HepG2 (cell line): ENCODE measurements at places on chromosomes 5 and 9.
A peak's percentile ranks its signal among the peaks of the same experiment; 100 is the strongest.

- no peak for DNase-seq
These were observed 79.9 kb upstream of the CPEB4 start for GRCh38 chr5:173808079-173808808.

GRCh38 chr9:79061752-79062616, 509.8 kb upstream of the TLE4 start:
- DNase-seq = no peak

DNA sequence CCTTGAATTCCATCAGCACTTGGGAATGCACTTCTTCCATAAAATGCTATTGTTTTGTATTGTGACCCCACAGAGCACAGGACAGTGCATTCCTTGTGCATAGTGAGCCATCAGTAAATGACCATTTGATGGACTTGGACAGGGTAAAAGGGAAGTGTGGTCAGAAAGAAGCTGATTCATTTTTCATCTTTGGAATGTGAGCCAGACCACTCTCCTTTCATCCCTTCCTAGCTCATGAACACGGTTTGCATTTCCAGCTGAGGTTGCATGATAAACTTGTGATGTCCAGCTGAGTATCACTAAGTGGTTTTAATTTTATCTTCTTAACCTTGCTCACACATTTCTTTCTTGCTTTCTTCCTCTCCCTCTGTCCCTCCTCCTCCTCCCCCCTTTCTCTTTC, 101.3 kb downstream of the NUDT12 start:
- no peak for DNase-seq

DNA sequence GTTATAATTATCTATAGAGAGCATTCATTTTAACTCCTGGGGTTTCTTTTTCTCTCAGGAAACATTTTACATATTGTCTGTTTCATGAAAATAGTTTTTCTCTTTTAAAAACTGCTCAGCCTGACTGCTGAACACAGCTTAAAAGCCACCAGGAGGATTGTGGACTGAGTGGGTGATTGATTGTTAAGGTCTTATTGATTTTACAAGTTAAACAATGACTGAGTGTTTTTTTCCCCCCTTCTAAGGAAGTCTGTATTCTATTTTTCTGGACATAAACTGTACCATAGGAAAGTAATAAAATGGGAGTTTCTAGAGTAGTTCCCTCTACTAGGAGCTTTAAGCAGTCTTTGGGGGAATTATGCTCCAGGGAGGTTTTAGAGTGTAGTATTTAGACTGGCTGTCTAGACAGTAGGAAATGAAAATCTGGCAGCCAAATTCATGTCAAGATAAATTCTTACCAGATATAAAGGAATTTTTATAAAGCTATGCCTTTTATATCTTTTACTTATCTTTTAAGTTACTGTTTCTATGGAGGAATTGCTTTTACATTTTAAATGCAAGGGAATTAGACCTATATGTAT, 463.9 kb downstream of the PRR16 start:
- no peak for DNase-seq

GRCh38 chr5:125480911-125481310, 734.5 kb upstream of the ZNF608 start:
- DNase-seq = no peak

- DNase-seq = no peak
These were observed 25.7 kb downstream of the WWC1 start for GRCh38 chr5:168317096-168317520.

DNA sequence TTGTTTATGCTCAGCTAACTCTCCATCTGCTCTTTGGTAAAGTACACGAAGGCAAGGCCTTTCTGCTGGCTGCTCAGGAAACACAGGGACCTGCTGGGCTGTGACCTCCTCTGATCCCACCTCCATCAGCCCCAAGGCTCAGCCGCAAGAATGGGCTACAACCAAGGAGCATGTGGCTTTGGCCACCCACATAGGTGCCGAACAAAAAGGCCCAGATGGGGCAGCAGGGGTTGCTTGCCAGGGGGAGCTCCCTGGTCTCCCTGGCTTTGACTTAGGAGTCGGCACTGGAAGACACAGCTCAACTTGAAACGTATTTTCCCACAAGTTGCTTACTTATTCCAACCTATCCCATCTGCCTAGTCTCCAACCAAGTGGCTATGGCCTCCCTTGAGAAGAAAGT, 461.1 kb downstream of the ICE1 start:
- DNase-seq = no peak

DNA sequence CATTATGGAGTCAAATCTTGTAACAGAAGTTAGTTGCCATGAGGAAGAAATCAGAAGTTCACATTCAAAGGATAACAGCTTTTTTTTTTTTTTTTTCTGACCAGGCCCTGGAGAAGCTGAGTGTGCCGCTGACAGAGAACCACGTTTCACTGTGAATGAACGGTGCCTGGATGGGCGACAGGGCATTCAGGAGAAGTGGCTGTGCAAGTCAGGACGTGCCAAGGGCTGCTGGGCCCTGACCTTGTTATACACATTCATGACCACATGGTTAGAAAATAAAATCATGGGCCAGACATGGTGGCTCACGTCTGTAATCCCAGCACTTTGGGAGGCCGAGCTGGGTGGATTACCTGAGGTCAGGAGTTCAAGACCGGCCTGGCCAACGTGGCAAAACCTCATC, 91.6 kb downstream of the ANKH start:
- no peak for DNase-seq

DNA sequence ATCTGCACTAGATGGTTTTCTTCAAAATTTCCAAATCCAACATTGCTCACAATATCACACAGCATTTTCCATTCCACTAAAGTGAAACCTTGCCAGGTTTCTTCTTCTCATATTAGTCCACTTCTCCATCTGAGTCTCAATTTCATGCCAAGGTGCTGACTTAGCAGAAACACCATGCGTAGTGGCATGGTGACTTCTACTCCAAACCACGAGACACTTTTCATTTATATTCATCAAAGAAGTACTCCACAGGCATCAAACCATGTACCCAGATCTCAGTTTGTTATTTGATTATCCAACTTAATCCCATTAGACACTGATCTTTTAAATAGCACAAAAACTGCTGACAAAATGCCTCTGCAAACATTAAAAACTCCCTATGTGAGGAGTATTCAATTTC, 233.4 kb upstream of the ITGA1 start:
- no peak for DNase-seq

DNA sequence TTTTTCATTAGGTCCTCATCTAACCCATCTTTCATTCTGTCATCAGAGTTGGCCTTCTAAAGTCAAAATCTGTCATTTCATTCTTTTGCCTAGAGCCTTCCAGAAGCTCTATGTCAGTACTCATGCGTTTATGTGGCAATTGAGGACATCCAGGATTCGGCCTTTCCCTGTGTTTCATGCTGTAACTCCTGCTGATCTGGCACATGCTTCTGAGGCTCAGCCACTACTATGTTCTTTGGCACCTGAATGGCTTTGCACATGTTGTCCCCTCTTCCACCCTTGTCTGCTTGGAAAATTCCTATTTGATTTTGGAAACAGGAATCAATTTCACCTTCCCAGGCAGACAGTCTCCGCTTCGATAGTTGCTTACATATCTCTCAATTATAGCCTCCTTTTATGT, 84.9 kb downstream of the GDNF start:
- DNase-seq = no peak

DNA sequence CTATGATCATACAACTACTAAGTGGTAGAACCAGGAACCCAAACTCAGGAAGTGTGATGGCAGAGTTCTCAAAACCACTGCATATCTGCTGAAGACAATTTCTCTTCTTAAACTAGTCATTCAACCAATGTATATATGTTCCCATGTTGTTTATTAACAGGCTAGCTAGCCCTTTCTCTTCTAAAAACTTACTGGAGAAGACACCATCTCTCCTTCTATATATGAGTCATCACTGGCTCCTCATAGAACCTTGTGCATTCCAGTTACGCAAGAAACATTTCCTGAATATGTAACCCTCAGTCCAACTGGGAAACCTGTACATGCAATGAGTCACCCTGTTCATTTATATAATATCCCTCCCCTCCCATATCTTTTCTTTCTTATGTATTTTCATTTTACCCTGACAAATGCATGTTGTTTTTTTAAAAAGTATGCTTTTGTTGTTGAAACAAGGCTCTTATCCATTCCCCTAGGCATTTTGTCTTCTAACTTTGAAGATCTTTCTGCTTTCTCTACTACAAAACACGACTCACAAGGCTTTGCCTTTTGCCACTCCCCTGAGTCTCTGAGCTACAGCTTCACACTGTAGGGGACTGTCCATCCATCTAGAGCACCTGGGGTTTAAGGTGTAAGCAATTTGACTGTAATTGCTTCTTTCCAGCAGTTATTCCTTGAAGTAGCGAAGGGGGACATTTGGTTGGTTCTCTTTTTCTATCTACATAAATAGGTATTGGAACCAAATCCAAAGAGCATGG, 119.5 kb downstream of the ANXA1 start:
- DNase-seq = peak; percentile 75

DNA sequence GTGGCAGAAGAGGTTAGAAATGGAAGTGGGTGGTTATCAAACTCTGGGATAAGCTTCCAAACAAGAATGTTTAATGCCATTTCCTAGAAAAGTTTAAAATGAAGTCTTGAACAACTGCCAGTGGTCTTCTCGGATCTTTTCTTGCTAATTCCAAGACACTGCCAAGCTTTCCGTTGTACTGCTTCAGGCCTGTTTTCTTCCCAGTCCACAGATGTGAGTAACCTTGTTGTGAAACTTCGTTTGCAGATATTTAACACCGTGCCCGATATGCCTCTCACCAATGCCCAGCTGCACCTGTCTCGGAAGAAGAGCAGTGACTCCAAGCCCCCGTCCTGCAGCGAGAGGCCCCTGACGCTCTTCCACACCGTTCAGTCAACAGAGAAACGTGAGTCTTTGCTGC, 269.8 kb downstream of the NR3C1 start:
- no peak for DNase-seq

DNA sequence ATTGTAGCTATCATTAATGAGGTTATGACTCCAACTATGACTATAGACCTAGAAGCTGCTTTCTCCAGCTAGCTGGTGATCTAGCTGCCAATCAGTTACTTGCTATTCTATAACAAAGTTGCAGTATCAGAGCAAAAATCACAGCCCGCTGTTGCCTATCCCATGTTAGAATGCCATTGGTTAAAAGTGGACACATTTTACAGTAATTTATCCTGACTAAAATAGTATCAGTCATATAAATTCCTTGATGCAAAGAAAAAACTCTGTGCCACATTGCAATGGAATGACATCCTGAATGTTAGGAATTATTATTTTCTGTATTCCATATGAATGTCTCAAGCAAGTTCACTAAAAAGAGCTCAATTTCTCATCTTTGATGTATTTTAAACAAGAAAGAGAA, 626.5 kb downstream of the PDE4D start:
- no peak for DNase-seq

DNA sequence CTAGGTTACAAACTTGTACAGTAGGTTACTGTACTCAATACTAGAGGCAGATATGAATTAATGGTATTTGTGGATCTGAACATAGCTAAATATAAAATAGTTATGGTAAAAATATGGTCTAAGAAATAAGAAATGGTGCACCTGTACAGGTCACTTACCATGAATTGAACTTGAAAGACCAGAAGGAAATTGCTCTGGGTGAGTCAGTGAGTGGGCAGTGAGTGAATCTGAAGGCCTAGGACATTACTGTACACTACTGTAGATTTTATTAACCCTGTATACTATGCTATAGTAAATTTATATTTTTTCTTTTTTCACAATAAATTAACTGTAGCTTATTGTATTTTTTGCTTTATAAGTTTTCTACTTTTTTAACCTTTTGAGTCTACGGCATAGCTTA, 1020.4 kb downstream of the CDH18 start:
- DNase-seq = no peak

GRCh38 chr9:95552255-95552654, 35.5 kb upstream of the PTCH1 start:
- DNase-seq = no peak

DNA sequence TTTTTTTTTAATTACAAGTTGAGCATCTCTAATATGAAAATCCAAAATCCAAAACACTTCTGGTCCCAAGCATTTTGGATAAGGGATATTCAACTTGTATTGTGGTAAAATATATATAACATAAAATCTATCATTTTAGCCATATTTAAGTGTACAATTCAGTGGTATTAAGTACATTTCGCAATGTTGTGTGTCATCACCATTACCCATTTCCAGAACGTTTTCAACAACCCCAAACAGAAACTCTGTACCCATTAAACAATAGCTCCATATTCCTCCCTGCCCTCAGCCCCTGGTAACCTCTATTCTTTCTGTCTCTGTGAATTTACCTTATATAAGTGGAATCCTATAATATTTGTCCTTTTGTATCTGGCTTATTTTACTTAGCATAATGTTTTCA, 24.9 kb downstream of the TICAM2 start:
- no peak for DNase-seq

DNA sequence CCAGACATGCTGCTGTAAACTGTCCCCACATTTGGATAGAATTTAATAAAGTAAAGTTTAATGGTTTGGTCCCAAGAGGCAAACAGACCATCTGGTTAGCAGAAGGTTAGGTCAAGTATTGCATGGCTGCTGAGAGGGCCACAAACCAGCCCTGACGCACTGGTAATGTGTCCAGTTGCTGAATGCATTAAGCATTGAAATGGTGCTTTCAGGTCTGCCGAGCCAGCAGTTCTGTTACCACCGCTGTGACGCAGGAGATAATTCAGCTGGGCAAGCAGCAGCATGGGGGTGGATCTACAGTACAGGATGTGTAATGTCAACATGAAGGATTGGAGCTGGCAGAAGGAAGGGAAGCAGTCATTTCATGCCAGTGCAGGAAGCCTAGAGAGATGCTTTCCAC, 16.0 kb downstream of the ZNF462 start:
- no peak for DNase-seq

DNA sequence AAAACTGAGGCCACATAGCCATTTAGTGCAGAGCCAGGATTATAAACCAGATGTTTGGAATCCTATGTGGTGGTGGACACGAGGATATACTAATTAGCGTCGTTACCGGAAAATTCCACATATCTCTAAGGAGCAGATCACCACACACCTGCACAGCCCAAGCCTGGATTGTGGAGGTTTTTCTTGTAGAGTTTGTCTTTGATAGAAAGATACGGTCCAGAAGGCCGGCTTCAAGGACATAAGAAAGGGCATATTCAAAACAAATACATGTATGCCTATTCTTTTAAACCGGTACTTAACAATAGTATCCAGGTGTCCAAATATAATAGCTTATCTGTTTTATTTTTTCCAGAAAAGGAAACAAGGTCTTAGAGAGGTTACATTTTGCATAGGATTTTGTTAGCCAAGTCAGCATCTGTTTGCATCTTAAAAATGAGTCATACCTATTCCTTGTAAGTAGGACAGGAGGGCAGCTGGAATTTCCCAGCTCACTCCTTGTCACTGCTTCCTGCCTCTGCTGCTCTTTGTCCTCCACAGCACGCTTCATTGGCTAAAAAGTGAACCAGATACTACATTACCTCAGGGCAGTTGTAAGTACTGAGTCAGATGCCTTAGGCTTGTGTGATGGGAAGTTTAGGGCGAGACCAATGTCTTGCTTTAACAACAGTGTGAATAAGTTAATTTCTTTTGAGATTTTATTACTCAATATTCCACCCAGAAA, 3.6 kb downstream of the TMC1 start:
- no peak for DNase-seq

- DNase-seq = no peak
These were observed 20.7 kb upstream of the IL17B start for GRCh38 chr5:149399775-149400174.

- DNase-seq = no peak
These were observed 49.1 kb downstream of the GNA14 start for GRCh38 chr9:77598991-77599390.

- no peak for DNase-seq
These were observed 432.1 kb upstream of the RGMB start for GRCh38 chr5:98341038-98342032.

GRCh38 chr9:130432362-130432761, 12.4 kb upstream of the ASS1 start:
- DNase-seq = no peak

- no peak for DNase-seq
These were observed 176.7 kb upstream of the DMAC1 start for GRCh38 chr9:7976167-7976755.
